ENCODE measurements at places on chromosomes 4 and X.

DNA sequence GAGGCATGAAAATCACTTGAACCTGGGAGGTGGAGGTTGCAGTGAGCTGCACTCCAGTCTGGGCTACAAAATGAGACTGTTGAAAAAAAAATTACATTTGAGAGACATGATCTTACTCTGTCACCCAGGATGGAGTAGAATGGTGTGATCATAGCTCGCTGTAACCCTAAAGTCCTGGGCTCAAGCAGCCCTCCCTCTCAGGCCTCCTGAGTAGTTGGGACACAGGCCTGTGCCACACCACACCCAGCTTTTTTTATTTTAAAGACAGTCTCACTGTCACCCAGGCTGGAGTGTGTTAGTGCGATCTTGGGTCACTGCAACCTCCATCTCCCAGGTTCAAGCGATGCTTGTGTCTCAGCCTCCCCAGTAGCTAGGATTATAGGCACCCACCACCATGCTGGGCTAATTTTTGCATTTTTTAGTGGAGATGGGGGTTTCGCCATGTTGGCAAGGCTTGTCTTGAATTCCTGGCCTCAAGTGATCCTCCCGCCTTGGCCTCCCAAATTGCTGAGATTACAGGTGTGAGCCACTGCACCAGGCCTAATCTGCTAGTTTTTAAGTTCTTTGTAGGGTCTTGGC, 6.1 kb downstream of the RPS3A start:
- DNase-seq: no peak

GRCh38 chrX:116009861-116010710, 160.5 kb upstream of the AGTR2 start:
- peak; percentile 78 for DNase-seq

- DNase-seq: peak; percentile 16
Measured at GRCh38 chr4:79357365-79357764, 31.5 kb upstream of the NAA11 start.

DNA sequence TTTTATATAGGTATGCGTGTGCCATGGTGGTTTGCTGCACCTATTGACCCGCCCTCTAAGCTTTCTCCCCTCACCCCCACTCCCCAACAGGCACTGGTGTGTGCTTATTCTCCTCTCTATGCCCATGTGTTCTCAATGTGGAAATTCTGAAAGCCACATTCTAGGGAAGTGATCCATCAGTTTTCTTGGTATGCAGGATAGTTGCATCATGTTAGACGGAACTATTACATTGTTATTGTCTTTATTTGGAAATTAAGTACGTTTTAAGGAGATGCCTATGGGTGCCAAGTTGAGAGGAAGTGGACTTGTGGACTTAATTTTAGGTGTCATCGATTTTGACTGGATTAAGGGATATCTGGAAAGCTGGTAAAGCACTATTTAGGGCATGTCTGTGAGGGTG, 204.6 kb downstream of the RBM46 start:
- no peak for DNase-seq

GRCh38 chr4:22670956-22671355, 21.8 kb upstream of the GBA3 start:
- no peak for DNase-seq

Measured in muscle of back (tissue), 13 donors.